ENCODE measurements at places on chromosomes 12 and 14. TPM values are rescaled to one million over a fixed set of nuclear protein-coding genes. Genes with fewer than 3 reads are reported as not detected.

GRCh38 chr12:55957106-55957859, 8.6 kb downstream of the PMEL start:
- no peak overlapping the region for H3K4me3 ChIP-seq
- DNase-seq: no peak
- H3K4me1 ChIP-seq: peaks cover 20% of the 10 kb centered on the region
- H3K27me3 ChIP-seq: no peaks in the 10 kb centered on the region

GRCh38 chr12:119156401-119157044, 22.2 kb upstream of the HSPB8 start:
- H3K36me3 ChIP-seq: no peaks in the 10 kb centered on the region
- no peak overlapping the region for H3K4me3 ChIP-seq
- DNase-seq: no peak
- no peak overlapping the region for H3K27ac ChIP-seq
- H3K4me1 ChIP-seq: no peaks in the 10 kb centered on the region
- H3K27me3 ChIP-seq: peaks cover 3% of the 10 kb centered on the region

DNA sequence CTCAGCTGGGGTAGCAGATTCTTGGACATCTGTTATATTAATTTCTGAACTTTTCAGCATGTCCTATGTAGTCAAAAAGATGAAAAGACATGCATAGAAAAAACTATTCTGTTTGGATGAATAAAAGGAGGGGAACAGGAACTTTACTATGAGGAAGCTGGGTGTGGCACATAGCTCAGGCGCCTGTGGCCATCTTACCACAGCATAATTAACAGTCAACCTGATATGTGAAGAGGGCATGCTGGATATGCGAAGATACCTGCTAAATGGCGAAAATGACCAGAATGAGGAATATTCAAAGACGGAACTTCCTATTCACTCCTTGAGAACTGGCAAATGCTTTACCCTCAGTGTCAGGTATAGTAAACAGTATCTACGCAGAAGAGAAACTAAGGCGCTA, 18.4 kb downstream of the SETD3 start:
- H3K4me1 ChIP-seq: no peaks in the 10 kb centered on the region
- DNase-seq: no peak
- H3K36me3 ChIP-seq: peaks cover 77% of the 10 kb centered on the region
- no peaks in the 10 kb centered on the region for H3K27me3 ChIP-seq
- H3K4me3 ChIP-seq: no peak overlapping the region
- H3K27ac ChIP-seq: no peak overlapping the region

DNA sequence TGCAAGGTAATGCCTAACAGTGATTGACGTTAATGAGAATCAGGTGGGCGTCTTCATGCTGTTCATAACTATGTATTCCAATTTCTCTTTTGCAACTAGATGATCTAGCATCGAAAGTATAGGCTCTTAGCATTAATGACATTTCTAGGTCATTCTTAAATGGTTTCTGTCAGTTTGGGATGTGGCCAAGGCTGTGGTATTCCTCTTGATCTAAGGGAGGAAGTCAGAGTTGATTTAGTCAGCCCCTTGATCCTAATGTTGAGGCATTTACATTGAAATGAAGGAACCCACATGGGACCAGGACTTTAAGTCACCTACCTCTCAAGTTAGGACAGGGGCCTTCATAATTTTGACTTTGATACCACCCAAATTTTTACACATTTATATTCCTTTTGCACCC, 448.1 kb downstream of the NPAS3 start:
- no peak overlapping the region for H3K27ac ChIP-seq
- H3K27me3 ChIP-seq: no peaks in the 10 kb centered on the region
- no peaks in the 10 kb centered on the region for H3K4me1 ChIP-seq
- no peaks in the 10 kb centered on the region for H3K36me3 ChIP-seq

DNA sequence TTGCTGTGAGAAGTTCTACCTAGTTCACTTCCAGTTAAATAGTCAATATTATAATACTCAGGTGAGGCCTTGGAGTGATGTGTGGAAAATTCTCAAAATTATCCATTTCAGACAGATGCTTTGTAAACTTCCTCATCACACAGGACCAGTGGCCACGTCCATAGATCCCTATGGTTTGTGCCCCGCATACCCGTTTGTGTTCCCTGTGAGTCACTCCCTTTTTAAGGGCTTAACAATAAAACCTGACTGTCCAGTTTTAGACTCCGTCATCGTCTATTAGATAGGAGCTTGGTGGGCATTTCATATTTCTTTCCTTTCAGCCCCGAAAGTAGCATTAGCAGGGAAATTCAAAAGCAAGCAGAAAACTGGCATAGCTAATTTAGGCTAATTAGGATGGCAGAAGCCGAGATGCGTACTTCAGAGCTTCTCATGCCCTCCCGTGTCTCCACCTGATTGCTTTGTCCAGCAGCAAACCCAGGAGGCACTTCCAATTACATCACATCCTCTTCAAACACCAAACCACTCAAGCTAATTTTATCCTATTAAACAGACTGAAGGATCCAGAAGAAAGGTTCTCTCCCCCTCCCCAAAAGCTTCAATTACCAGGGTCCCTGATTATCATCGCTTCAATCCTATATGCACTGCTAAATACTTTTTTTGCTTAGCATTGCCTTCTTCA, 186.6 kb upstream of the OTX2 start:
- H3K4me3 ChIP-seq: no peak overlapping the region
- no peaks in the 10 kb centered on the region for H3K4me1 ChIP-seq
- DNase-seq: no peak
- no peaks in the 10 kb centered on the region for H3K27me3 ChIP-seq
- H3K27ac ChIP-seq: no peak overlapping the region
- no peaks in the 10 kb centered on the region for H3K36me3 ChIP-seq

Gene DACT1
- total RNA-seq: 1.3 TPM

DNA sequence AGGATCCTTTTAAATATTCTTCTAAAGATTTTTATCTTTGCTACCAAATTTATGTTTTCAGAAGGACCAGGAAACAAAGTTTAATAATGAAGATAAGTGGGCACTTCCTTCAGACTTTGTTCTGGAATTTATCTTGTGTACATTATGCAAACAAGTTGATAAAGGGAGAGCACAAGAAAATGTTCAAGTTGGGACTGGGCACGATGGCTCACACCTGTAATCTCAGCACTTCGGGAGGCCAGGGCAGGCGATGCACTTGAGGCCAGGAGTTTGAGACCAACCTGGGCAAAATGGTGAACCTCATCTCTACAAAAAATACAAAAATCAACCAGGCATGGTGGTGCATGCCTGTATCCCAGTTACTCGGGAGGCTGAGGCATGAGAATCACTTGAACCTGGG, 4.6 kb downstream of the PLBD1 start:
- H3K4me3 ChIP-seq: no peak overlapping the region
- peaks cover 13% of the 10 kb centered on the region for H3K4me1 ChIP-seq
- H3K27me3 ChIP-seq: peaks cover 18% of the 10 kb centered on the region

GRCh38 chr12:77060883-77061240, 4.5 kb downstream of the E2F7 start:
- H3K36me3 ChIP-seq: no peaks in the 10 kb centered on the region
- H3K4me1 ChIP-seq: peaks cover 8% of the 10 kb centered on the region
- H3K4me3 ChIP-seq: no peak overlapping the region

Gene WNT1
- 2.7 TPM for total RNA-seq

- H3K4me1 ChIP-seq: peaks cover 11% of the 10 kb centered on the region
- H3K36me3 ChIP-seq: no peaks in the 10 kb centered on the region
- no peaks in the 10 kb centered on the region for H3K27me3 ChIP-seq
- H3K27ac ChIP-seq: no peak overlapping the region
- no peak for DNase-seq
Observed at GRCh38 chr12:75814851-75815754, 216.5 kb downstream of the PHLDA1 start.

DNA sequence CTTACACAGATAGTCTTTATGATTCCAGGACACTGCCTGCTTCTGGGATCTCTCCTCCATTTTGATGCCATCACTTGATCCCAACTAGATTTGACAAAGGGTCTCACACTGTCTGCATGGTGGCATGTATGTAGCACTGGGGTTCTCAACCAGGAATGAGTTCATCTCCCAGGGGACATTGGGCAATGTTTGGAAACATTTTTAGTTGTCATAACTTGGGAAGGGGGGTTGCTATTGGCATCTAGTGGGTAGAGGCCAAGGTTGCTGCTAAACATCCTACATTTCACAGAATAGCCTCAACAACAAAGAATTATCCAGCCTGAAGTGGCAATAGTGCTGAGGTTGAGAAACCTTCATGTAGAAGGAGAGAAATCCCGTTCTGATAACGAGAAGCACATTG, 376.2 kb downstream of the DPF3 start:
- H3K4me3 ChIP-seq: no peak overlapping the region
- no peak for DNase-seq
- H3K36me3 ChIP-seq: no peaks in the 10 kb centered on the region
- H3K4me1 ChIP-seq: peaks cover 35% of the 10 kb centered on the region
- H3K27me3 ChIP-seq: no peaks in the 10 kb centered on the region
- no peak overlapping the region for H3K27ac ChIP-seq

Gene CCDC175
- not detected for total RNA-seq

- no peaks in the 10 kb centered on the region for H3K36me3 ChIP-seq
- H3K4me3 ChIP-seq: no peak overlapping the region
- DNase-seq: no peak
- no peaks in the 10 kb centered on the region for H3K4me1 ChIP-seq
Observed at GRCh38 chr12:64010069-64010686, 165.7 kb downstream of the SRGAP1 start.

DNA sequence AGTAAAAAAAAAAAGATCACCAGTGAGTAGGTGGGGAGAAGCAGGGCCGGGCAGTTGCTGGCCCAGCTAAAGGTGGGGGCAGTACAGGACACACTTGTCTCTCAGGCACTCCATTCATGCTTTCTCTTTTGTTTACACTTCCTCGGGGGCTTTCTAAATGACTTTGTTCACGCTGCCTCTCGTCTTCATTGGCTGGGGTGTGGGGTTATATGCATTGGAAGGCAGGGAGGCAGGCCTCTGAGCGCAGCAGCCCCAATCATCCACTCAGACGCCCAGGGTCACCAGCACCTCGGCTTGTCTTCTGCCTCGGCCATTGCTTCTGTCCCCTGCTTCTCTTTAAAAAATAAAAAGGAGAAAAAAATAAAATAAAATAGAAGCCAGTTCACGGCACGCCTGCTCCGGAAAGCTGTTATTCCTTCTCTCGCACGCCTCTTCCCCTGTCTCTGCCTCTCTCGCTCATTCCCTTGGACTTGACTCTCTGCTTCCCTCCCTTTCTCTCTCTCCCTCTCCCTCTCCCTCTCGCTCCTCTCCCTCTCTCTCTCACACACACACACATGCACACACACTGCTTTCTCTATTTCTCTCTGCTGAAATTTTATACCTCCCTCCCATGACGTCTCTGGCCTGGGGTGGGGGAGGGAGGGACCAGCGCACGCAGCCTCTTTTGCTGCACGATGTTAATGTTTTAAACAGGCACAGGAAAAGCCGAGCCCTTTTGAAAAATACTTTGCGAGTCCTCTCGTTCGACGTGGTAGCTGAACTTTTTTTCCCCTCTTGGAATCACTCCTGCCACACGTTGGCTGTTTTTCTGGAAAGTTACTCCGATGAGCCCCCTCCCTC, at the start of gene TGFB3:
TSS of gene TGFB3 (minus strand) at position 570 of the 840 bp plus-strand sequence. CDS start 1,102 bp downstream, outside the sequence.
- peaks cover 56% of the 10 kb centered on the region for H3K4me1 ChIP-seq
- DNase-seq: peak; percentile 84
- no peaks in the 10 kb centered on the region for H3K27me3 ChIP-seq
- H3K36me3 ChIP-seq: no peaks in the 10 kb centered on the region
- peak within 1 kb of the TSS; percentile 40 for H3K27ac ChIP-seq
- H3K4me3 ChIP-seq: peak within 1 kb of the TSS; percentile 58

Gene TAS2R31
- total RNA-seq: 1.9 TPM

- no peaks in the 10 kb centered on the region for H3K4me1 ChIP-seq
- no peaks in the 10 kb centered on the region for H3K27me3 ChIP-seq
- no peak overlapping the region for H3K27ac ChIP-seq
- no peak overlapping the region for H3K4me3 ChIP-seq
Observed at GRCh38 chr14:75095690-75096089, 26.2 kb downstream of the ZC2HC1C start.

Gene TC2N
- total RNA-seq: 138 TPM

DNA sequence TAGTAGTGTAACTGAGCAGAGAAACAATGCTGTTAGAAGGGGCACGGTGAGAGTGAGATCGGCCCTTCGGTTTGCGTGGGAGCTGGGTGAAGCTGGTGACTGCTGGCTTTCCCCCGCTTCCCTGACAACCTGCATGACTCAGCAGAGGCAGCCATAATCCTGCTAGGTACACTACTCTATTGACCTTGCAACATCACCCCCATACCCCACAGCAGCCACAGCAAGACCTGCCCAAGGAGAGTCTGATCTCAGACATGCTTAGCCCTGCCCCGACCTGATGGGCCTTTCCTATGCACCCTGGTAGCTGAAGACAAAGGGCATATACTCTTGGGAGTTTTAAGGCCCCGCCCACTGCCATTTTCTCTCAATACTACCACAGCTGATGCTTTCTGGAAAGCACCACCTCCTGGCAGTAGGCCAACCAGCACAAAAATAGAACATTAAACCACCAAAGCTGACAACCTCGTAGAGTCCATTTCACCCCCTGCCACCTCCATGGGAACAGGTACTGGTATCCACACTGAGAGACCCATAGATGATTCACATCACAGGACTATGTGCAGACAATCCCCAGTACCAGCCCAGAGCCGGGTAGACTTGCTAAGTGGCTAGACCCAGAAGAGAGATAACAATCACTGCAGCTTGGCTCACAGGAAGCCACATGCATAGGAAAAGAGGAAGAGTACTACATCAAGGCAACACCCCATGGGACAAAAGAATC, 75.9 kb upstream of the RGS6 start:
- H3K27me3 ChIP-seq: peaks cover 12% of the 10 kb centered on the region
- no peak for DNase-seq
- H3K27ac ChIP-seq: no peak overlapping the region
- no peaks in the 10 kb centered on the region for H3K4me1 ChIP-seq
- H3K36me3 ChIP-seq: no peaks in the 10 kb centered on the region
- no peak overlapping the region for H3K4me3 ChIP-seq

GRCh38 chr14:31994391-31995033, 82.6 kb upstream of the ARHGAP5 start:
- no peaks in the 10 kb centered on the region for H3K4me1 ChIP-seq
- H3K4me3 ChIP-seq: no peak overlapping the region
- H3K27me3 ChIP-seq: no peaks in the 10 kb centered on the region

GRCh38 chr12:80099259-80099658, at the start of gene OTOGL:
Gene OTOGL, plus strand, starts transcription at chr12:80099537. Its CDS starts 109,895 bp downstream, at chr12:80209432.
- H3K4me3 ChIP-seq: no peak within 1 kb of the TSS
- no peaks in the 10 kb centered on the region for H3K4me1 ChIP-seq
- H3K27ac ChIP-seq: no peak within 1 kb of the TSS
- no peaks in the 10 kb centered on the region for H3K36me3 ChIP-seq
- H3K27me3 ChIP-seq: no peaks in the 10 kb centered on the region

Gene TAS2R42
- total RNA-seq: not detected

Gene RPS6KA5
- total RNA-seq: 28.0 TPM

Gene GRIN2B
- not detected for total RNA-seq

DNA sequence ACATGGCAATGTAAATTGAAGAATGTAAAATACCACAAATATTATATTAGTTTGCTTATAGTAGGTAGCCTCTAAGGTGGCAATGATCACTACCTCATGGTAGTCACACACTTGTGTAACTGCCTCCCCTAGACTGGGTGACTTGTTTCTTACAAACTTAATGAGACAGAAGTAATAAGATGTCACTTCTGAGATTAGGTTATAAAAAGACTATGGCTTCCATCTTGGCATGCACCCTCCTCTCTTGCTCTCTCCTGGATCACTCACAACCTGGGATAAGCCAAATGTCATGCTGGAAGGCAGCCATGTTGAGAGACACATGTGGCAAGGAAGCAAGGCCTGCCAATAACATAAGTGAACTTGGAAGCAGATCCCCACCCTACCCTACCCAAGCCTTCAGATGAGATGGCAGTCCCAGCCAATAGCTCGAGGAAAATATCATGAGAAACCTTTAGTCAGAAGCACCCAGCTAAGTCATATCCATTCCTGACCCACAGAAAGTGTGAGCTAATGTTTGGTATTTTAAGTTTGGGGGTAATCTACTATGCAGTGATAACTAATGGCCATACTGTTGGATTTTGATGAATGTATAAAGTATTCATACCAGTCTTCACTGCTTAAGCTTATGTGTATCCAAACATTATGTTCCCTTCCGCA, 43.3 kb downstream of the PPP1R12A start:
- H3K27me3 ChIP-seq: no peaks in the 10 kb centered on the region
- no peak overlapping the region for H3K4me3 ChIP-seq
- DNase-seq: no peak
- no peaks in the 10 kb centered on the region for H3K36me3 ChIP-seq
- no peak overlapping the region for H3K27ac ChIP-seq

Data from CD4-positive, alpha-beta T cell (primary cell).